ENCODE measurements at places on chromosomes 2 and 18. TPM values are rescaled to one million over a fixed set of nuclear protein-coding genes. Genes with fewer than 3 reads are reported as not detected.

Gene UPP2
- total RNA-seq = not detected

Gene IL36RN
- not detected for total RNA-seq

GRCh38 chr2:80624062-80624461 is 319.5 kb upstream of the LRRTM1 start:
- DNase-seq = no peak

GRCh38 chr18:13126966-13127598 is 91.5 kb upstream of the LDLRAD4 start:
- DNase-seq = no peak

Gene SPHKAP
- not detected for total RNA-seq

Gene IGFBP5
- total RNA-seq = not detected

GRCh38 chr18:46716336-46716735 is 40.5 kb downstream of the ST8SIA5 start:
- no peak for DNase-seq

GRCh38 chr2:1438972-1439371 is 25.7 kb downstream of the TPO start:
- no peak for DNase-seq

- DNase-seq = no peak
Observed at GRCh38 chr2:238440767-238441166, 14.0 kb downstream of the ASB1 start.

- no peak for DNase-seq
Observed at GRCh38 chr2:70920367-70920715, 15.4 kb upstream of the ATP6V1B1 start.

DNA sequence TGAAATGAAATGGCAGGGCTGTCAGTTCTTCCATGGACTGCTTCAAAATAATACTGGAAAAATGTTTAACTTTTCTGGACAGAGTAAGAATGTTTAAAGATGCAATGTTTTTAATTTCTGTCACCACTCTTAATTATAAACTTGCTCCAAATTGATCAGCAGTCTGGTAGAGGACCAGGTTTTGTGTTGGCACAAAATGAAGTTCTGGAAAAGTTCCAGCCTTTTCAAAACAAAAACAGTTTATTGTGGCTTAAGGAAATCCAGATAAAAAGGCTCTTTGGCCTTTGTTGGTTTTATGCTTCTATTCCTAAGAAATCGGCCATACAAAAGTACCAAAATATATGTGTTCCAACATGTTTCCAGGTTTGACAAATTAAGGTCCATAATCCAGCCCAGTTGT is 48.8 kb downstream of the PTRHD1 start:
- DNase-seq = no peak

- no peak for DNase-seq
Observed at GRCh38 chr18:5519448-5520298, 24.1 kb downstream of the EPB41L3 start.

DNA sequence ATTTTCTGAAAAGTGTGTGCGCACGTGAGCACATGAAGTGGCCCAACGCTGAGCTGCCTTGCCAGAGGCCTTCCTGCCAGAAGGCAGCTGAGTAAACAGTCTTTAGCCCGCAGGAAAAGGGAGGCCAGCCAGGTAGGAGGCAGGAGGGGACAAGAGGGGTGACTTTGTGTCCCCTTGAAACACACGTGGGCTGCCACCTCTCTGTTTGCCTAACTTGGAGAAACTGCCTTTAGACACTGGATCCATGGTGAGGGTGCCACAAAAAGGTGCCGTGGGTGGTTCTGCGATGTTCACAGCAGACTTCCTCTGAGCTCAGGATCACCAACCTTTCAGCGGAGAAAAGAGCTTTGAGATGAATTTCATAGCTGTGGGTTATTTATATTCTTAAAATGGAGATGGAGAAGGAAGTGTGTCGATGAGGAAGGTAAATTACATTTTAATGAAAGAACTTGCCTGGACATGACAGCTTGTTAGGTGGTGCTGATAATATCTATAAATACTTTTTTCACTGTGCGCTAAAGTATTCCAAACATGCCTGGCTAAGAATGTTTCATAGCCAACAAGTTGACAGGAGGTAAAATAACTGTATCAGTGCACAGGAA is 36.6 kb upstream of the ASB1 start:
- DNase-seq = no peak

GRCh38 chr2:151186011-151186410 is 75.7 kb downstream of the RBM43 start:
- no peak for DNase-seq

GRCh38 chr2:105712981-105713596 is 31.6 kb upstream of the NCK2 start:
- no peak for DNase-seq

- no peak for DNase-seq
Observed at GRCh38 chr2:236743039-236743920, 173.7 kb downstream of the ACKR3 start.

Gene KCNIP3
- not detected for total RNA-seq

Gene TPO
- not detected for total RNA-seq

- no peak for DNase-seq
Observed at GRCh38 chr2:43490252-43490786, 105.5 kb downstream of the THADA start.

DNA sequence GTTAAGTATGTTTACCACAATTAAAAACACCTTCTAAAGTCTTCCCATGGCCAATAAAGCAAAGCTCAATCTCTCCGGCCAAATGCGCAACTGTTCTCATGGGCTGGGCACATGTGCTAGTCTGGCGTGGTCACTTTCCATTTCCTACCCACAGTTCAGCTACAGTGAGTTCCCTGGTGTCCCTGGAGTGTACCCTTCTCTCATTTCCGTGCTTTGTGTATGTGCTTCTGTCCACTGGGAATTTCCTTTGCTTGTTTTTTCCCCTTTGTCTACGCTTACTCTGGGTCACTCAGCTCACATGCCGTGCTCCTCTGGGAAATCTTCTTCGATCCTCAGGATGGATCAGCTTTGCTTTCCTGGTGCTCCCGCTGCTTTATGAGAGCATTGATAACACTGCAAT is 69.6 kb upstream of the GYPC start:
- no peak for DNase-seq

Gene FBXO36
- 1.7 TPM for total RNA-seq

Gene TXNDC2
- total RNA-seq = not detected

GRCh38 chr2:217409949-217410680 is 550.3 kb upstream of the TNP1 start:
- DNase-seq = no peak

DNA sequence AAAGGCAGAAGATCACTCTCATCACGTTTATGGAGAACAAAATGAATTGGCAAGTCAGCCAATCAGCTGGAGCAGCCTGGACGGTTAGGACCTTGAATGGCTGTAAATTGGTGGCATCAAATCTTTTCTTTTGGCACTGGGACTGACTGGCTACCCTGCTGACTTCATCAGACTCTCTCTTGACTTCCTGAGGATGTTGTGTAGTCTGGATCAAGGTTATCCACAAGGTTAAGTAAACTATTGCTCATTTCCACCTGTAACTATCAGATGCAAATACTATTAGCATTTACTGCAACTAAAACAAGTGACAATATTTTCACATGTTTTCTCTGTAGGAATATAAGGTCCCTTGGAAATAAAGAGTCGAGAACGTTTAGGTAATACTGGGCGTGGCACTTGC is 134.3 kb upstream of the RASGRP3 start:
- no peak for DNase-seq

GRCh38 chr2:5913711-5914395 is 221.7 kb downstream of the SOX11 start:
- no peak for DNase-seq

- no peak for DNase-seq
Observed at GRCh38 chr2:112151701-112152440, 13.7 kb downstream of the FBLN7 start.

DNA sequence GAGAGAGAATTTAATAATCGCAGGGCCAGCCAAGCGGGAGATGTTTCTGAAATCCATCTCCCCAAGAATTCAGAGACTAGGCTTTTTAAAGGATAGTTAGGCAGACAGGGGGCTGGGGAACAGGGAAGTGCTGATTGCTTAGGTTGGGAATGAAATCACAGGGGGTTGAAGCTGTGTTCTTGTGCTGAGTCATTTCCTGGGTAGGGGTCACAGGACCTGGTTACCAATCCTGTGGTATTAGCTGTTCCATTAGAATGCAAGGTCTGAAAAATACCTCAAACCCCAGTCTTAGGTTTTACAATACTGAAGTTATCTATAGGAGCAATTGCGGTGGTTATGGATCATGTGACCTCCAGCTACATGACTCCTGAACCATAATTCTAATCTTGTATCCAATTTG is 4.6 kb downstream of the SP140 start:
- DNase-seq = no peak

DNA sequence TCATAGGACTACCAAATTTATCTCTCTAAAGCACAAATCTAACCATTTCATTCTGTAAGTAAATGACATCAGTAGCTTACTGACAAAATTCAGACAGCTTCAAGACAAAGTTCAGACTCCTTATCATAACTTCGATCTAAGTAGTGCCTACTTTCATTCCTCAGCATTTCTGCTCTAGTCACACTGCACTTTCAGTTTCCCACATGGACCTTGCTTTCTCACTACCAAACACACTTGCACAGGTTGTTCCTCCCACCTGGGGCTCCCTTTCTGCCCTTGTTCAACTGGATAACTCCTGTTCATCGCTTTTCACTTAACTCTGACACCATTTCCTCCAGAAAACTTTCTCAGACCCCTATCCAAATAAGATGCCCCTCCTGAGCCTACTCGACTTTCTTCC is 22.1 kb upstream of the CCDC150 start:
- no peak for DNase-seq

Gene POTEI
- not detected for total RNA-seq

GRCh38 chr18:63752636-63753035 is 22.6 kb upstream of the SERPINB7 start:
- no peak for DNase-seq

- peak; percentile 85 for DNase-seq
Observed at GRCh38 chr2:73268830-73269685, 15.2 kb downstream of the FBXO41 start.

Gene CDH7
- not detected for total RNA-seq

GRCh38 chr2:241232736-241233575 is 44.5 kb downstream of the ANO7 start:
- no peak for DNase-seq

GRCh38 chr18:80046011-80046410 is 11.8 kb downstream of the RBFA start:
- DNase-seq = no peak

GRCh38 chr18:49481317-49481716 is 5.7 kb downstream of the C18orf32 start:
- no peak for DNase-seq

GRCh38 chr18:79534356-79534755 is 138.6 kb downstream of the NFATC1 start:
- no peak for DNase-seq

DNA sequence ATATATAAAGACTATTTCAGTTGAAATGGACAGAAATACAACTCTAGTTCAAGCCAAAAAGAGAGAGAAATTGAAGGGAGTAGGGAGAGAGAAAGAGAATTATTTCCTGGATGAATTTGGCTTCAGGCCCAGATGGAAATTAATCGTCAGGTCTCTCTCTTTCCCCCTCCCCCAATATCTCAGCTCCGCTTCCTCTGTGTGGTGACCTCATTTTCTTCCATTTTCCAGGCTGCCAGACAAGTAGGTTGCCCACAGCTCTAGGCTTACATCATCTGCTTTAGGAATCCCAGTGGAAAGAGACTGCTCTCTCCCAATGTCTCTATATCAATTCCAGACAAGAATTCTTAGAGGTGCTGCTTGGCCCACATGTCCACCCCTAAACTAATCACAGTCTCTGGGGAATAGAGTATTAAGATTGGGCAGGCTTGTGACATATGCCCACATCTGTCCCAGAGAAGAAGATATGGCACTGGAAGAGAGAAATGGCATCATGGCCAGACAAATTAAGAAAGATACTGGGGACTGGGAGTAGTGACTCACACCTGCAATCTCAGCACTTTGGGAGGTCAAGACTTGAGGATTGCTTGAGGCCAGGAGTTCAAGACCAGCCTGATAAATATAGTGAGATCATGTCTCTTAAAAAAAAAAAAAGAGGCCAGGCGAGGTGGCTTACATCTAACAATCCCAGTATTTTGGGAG is 37.2 kb upstream of the CFAP36 start:
- DNase-seq = no peak

- DNase-seq = no peak
Observed at GRCh38 chr2:11365096-11365879, 20.9 kb upstream of the ROCK2 start.

Gene DYNAP
- not detected for total RNA-seq

GRCh38 chr2:9984217-9984739 is 32.8 kb downstream of the GRHL1 start:
- peak; percentile 41 for DNase-seq

DNA sequence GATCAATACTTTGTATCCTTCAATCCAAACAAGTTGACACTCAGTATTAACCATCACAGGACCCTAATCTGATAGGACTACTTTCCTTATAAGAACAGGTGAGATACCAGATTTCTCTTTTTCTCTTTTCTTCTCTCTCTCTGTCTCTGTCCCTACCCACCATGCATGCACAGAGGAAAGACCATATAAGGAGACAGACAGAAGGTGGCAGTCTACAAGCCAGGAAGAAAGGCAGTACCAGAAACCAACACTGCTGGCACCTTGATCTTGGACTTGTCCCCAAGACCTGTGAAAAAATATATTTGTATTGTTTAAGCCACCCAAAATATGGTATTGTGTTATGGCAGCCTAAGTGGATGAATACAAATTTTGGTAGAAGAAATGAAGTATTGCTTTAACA is 156.2 kb upstream of the KCNH7 start:
- no peak for DNase-seq

DNA sequence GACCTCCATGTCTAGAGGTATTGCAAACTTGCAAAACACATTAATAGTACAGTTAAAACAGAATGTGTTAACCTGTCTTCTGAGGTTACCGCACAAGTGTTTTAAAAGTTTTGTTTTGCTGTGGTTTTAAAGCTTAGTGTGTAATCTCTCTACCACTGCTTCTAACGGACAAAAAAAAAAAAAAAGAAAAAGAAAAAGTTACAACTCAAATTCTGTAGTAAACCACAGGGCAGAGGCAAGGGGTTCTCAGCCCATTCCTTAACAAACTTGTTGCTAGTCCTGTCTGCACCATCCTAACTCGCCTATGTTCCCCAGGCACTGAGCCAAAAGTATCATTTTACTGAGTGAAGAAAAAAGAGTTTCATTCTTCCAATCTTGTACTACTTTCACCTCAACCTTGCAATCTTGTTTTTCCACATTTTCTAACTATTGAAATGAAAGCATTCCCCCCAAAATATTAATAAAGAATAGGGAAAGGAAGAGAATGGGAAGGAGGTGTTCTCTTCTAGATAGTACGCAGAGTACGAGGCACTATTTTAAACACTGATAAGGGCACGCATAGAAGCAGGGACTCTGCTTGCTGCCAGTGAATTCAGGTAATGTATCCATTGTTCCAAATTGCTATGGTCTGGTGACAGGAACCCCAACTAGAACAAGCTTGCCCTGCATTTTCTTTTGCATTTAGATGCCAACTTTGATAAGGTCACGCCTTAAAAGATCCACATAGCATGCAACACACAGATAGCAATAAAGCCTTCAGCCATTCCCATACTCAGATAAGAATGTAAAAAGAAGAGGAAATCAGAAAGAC is 47.1 kb downstream of the IKZF2 start:
- no peak for DNase-seq

- DNase-seq = no peak
Observed at GRCh38 chr2:232315923-232316299, 62.6 kb upstream of the ALPP start.
